ENCODE measurements at places on chromosomes 2 and 18.

DNA sequence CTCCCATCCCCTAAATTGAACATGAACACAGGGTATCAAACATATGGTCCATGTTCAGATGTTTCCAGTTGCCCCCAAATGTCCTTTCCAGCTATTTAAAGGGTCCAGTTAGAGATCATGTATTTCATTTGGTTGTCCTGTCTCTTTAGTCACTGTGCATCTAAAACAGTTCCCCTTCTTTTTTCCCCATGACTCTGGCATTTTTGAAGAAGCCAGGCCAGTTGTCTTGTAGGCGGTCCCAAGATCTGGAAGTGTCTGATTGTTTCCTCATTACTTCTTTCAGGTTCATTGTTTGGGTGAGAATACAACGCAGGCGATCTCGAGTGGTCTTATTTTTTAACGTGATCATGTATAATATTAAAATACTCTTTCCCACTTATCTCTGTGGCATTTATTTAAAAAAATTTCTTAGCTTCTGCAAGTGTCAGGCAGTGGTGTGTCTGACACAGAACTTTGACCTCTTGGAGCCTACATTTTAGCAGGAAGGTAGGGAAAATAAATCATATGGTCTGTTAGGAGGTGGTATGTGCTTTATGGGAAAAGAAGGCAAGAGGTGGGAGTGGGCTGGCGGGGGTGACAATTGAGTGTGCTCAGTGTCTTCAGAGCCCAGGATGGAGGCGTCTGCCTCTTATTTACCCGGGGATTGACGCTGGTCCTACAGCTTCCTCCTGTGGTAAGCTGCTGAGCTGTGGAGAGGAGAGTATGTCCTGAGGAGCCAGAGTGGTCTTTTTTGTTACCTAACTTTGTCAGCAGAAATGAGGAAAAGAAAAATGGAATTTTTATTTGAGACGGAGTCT, 8.1 kb downstream of the RAB31 start:
- DNase-seq = no peak

DNA sequence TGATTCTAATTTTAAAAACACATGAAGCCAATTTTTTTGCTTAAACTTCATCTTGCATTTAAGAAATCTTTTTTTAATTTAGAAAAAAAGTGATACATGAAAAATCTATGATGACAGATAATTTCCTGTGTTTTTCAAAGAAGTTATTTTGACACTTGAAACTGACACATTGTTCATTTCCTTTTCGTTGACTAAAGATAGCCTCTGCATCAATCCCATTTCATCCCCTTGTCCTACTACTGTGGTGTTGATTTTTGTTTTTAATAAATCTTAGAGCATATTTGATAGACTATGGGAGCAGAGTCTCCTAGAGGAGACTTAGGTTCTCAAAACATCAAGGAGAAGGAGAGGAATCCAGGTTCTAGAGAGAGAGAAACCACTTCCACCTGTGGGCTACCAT, 70.9 kb downstream of the ACVR1C start:
- no peak for DNase-seq

DNA sequence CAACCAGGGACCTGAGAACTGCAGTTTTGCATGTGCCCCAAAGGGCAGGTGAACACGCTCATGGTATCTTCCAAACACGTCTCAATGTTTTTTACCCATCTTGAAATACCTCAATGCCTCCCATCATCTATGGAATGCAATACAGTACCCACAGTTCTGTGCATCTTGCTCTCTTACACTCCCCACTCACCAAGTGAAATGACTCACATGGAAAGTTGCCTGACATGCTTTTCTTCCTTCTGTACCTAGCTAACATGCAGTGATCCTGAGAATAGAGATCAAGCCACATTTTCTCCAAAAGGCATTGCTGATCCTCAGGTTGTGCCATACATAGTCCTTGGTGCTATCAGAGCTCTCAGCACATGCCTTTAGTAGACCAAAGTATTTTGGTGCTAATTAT, 373.9 kb downstream of the GPD2 start:
- no peak for DNase-seq

- DNase-seq = no peak
Observed at GRCh38 chr2:201223089-201224073, 37.0 kb upstream of the CASP8 start.

DNA sequence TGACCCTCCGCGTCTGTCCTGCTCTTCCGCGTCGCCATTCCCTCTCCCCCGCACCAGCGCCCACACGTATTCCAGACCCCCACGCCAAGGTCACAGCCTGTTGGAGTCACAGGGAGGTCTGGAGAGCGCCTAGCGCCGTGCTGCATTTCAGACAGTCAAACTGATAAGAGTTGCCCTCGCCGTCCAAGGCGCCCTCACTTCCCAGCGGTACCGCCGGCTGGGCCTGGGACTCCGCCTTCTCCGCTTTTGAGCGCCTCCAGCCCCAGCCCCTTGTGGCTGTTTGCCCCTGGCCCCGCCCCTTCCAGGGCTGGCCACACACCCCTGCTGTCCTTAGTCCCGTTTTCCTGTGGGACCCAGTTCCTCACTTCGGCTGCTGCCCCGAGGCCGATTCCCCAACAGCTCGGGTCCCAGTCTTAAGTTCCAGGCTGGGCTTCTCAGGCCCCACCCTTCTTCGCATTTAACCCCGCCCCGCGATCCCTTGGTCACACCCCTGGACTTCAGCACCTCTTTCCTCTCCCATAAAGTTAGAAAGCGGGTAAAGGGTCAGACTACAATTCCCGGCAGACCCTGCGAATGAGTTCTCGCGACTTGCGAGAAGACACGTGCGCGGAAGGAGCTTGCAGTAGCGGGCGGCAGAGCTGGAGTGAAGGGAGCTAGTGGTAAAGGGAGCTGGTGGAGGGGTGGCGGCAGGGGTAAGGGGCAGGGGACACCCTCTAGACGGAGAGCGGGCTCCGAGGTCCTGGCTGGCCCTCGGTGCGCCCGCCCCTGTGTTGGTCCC, at the start of gene GMPPA:
Gene GMPPA, plus strand, starts transcription at position 612 of the 778 bp plus-strand sequence. CDS start 1,085 bp downstream, outside the sequence.
- DNase-seq = peak; percentile 78

DNA sequence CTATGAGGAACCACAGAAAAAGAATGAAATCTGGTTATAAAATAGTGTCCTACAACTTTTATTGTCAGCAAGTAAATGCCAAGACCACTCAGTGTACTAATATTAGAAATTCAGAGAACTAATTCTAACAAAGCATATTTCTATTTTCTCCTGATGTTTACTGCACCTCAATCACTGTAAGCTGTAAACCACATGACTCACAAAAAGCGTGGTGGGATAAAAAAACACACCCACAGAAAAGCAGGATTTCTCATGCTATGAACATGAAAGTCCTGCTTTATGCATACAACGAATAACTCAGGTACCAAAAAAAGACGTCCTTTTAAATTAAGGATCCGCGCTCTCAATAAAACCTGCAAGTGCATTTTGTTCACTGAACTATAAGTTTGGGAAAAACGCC, 797 bp downstream of the TXNL4A start:
- DNase-seq = no peak

- DNase-seq = no peak
Observed at GRCh38 chr2:197904446-197904845, 100.1 kb downstream of the PLCL1 start.

- no peak for DNase-seq
Observed at GRCh38 chr2:120711694-120712093, 24.0 kb upstream of the GLI2 start.

DNA sequence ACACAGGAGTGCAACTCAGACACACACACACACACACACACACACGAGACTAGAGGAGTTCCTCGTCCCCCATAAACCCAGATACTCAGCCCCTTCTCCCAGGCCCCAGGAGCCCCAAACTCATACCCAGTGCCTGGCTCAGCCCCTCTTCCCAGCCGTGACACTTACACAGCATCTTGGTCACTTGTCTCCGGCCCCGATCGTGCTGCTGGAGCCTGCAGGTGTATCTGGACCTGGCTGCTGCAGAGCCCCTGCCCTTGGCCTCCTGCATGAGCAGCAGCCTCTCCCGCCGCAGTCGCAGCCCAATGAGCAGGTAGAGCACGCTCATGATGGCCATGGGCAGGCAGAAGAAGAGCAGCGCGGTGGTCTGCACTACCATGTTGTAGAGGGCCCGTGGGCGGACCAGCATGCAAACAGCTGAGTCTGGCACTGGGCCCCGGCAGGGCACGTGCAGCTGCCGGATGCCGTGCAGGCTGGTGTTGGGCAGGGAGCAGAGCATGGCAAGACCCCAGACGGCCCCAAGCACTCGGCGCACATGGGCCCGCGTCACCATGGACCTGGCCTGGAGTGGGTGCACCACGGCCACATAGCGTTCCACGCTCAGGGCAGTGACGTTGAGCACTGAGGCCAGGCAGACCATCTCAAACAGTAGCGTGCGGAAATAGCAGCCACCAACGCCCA, 2.1 kb downstream of the NMUR1 start:
- no peak for DNase-seq

DNA sequence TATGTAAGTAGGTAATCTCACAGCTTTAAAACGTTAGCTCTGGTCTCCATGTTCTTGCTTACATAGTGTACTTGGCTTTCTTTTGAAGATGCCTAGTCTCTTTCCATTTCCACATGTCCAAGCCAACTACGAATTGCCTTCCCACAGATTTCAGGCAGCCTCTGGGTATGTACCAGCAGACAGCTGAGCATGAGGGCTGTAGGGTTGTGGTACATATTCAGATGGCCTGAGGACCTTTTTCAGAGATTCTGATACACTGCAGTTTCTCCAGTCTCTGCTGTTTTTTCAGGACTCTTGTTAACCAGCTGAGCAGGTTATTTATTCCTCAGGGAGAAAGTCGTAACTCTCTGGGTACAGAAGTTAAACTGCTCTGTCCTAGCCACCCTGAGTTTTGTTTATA, 3.1 kb upstream of the KCNJ13 start:
- no peak for DNase-seq

DNA sequence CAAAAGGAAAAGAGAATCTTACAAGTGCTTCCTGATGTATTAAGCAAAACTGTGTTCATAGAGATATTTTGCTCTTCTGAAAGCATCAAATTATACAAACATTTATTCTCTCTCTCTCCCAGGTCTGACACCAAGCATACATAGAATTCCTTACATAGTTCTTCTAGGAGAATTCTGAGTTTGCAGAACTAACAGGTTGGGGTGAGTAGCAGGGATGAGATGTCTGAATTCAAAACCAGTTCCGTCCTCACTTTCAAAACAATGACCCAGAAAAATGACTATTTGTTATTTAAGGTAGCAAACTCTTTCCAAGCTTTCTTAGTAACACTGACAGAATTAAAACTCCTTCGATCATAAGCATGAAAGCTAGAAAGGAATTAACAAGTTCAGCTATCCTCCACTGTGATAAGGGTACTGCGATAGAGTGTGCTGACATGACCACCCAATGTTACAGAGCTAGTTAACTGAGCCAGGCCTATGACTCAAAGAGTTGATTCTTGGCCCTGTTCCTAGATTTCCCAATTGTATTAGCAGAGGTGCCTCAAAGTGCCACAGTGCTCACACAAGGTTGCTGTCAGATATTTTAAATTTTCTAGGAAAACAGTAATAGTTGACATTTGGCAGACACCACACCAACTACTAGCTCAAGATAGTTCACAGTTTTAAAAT, 85.8 kb upstream of the SETBP1 start:
- DNase-seq = no peak

- DNase-seq = no peak
Observed at GRCh38 chr2:75166491-75166890, 32.8 kb downstream of the TACR1 start.

GRCh38 chr2:241094172-241094571, 7.9 kb downstream of the MTERF4 start:
- no peak for DNase-seq

Measured in stimulated activated naive CD4-positive, alpha-beta T cell (primary cell).